T-helper 9 cell (primary cell): ENCODE measurements at places on chromosomes 5 and 9.

GRCh38 chr9:134316449-134317160 lies 9.7 kb upstream of the RXRA start:
- no peak for DNase-seq

- no peak for DNase-seq
Measured at GRCh38 chr5:58135571-58136335, 324.1 kb downstream of the PLK2 start.

- DNase-seq: no peak
Measured at GRCh38 chr5:180153099-180153498, 55.9 kb downstream of the RASGEF1C start.

- no peak for DNase-seq
Measured at GRCh38 chr9:78954286-78954685, 617.5 kb upstream of the TLE4 start.

DNA sequence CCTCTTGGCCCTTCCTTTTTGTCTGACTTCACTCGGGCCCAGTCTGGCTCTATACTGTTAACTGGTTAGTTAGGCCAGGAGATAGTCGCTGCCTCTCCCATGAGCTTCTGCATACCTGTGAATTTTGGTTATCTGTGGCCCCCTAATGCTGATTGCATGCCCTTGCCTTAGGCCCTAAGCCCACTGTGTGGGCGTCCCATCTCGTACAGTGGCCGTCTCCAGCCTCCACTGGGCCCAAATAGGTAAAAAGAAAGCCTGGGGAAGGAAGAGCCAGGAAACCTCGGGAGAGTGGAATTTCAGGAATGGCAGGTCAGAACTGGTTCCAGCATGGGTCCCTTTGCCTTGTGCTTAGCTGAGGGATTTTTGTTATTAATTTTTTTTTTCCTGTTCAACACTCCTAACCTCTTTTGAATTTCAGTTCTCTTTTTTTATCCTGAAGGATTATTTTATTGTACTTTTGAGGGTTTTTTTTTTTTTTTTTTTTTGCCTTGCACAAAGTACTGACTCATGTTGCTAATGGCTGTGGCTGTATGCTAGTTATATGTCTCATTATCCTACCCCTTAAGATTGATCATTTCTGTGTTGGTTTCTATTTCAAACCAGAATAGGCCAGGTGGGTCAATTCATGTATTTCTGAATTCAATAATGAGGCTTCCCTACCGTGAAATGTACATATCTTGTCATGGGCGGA lies 3.4 kb downstream of the PRRC2B start:
- DNase-seq: no peak

DNA sequence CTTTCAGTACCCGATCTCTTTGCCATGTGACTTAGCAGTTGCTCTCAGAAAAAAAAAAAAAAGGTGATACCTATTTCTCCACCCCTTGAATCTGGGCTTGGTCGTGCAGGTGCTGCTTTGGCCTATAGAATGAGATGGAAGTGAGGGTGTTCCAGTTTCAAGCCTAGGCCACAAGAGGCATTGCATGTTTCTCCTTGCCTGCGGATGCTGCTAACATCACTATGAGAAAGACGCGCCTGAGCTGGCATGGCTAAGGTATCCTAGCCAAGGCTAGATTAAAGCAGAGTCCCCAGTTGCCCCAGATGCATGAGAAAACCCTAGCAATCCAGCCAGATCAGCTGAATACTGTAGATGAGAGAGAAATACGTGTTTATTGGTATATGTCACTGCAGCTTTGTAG lies 14.7 kb upstream of the CSF1R start:
- no peak for DNase-seq
